Stimulated activated CD8-positive, alpha-beta memory T cell treated with anti-CD3 and anti-CD28 coated beads, Interleukin-2, amount 100 ng/mL, for 1 hour (primary cell): ENCODE measurements at places on chromosomes 5 and 9.
A peak's percentile ranks its signal among the peaks of the same experiment; 100 is the strongest.

- DNase-seq: no peak
Measured at GRCh38 chr9:71683598-71684235, 84.6 kb downstream of the CEMIP2 start.

- no peak for DNase-seq
Measured at GRCh38 chr5:69050214-69050613, 43.6 kb upstream of the SLC30A5 start.

GRCh38 chr5:14851999-14852526 lies 19.5 kb downstream of the ANKH start:
- DNase-seq: no peak

GRCh38 chr5:126525630-126526245 lies 69.3 kb downstream of the ALDH7A1 start:
- DNase-seq: no peak

- no peak for DNase-seq
Measured at GRCh38 chr5:8870349-8870958, 675.4 kb downstream of the SEMA5A start.

GRCh38 chr5:88394536-88395175 lies 126.0 kb upstream of the TMEM161B start:
- DNase-seq: no peak

- DNase-seq: no peak
Measured at GRCh38 chr5:135382981-135383380, 16.1 kb downstream of the MACROH2A1 start.

DNA sequence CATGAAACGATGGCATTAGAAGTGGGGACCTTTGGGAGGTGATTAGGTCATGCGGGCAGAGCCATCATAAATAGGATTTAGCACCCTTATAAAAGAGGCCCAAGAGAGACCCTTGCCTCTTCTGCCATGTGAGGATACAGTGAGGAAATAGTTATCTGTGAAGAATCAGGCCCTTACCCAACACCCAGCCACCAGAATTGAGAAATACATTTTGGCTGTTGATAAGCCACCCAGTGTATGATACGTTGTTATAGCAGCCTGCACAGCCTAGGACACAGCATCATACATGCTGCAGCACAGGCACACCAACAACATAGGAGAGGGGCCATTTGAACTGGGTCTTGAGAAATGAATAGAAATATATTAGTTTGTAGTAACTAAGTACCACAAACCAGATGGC lies 8.0 kb upstream of the MAMDC2 start:
- no peak for DNase-seq

DNA sequence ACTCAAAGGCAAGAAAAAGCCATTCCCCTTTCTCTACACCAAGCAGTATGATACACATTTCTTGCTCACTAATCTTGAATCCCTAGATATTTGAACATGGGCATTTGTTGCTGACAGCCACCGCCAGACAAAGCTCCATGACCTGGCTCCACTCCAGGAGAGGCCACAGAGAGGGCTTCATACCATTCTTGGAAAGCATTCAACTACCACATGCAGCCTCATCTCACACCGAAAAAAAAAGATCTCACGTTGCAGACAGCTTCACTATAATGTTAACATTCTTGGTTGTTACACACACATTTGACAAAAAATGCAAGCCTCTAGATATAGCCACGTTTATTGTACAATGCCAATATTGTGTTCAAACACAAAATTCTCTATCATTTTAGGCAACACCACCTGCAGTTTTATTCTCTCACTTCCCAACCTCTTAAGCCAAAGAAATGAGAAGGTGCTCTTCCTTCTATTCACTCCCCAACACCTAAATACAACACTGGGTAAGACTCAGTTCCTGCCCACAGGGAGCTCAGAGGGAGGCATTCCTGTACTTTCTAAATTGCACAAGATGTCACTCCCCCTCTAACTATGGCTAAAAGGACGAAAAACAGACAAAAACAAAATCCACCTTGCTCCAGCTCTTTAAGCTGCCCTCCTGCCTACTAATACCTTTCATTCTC lies 222.4 kb downstream of the TSSK1B start:
- no peak for DNase-seq

DNA sequence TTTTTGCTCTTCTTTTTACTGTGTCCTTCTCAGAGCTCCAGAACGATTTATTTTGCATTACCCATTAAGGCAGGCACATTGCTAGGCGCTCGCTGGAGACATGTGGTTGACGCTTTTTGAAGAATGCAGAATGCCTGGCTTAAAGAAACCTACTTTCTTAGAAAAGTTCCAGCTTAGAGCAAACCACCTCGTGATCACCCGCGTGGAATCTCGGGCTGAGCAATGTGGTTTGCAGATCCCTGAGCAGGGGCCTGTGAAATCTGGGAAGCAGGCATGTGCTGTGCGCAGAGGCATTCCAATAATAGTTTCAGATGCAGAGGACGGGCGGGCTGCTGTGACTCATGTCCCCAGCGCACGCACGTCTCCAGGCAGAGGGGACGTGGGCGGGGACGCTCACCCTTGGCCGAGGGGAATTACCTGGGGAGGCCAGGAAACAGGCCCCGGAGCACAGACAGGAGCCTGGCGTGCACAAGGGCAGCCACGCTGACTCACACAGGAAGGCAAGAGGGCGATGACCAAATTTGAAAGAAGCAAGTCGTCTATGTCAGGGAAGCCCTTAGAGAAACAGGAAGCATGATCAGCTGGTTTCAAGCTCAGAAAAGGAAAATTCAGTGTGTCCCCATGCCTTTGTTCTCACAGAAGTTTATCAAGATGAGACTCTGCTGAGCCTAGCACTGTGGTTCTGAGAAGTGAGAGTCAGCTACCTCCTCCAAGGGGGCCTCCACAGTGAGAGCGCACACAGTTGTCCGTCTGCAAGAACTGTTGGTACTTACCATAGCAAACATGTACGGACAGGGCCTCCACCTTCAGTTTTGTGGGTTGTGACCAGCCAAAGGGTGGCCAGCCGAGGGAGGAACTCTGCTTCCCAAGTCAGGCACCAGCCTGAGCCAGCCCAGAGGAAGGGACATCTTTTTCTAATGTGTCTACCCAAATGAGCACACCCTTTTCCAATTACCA lies 218.6 kb downstream of the PIK3R1 start:
- DNase-seq: peak; percentile 77

DNA sequence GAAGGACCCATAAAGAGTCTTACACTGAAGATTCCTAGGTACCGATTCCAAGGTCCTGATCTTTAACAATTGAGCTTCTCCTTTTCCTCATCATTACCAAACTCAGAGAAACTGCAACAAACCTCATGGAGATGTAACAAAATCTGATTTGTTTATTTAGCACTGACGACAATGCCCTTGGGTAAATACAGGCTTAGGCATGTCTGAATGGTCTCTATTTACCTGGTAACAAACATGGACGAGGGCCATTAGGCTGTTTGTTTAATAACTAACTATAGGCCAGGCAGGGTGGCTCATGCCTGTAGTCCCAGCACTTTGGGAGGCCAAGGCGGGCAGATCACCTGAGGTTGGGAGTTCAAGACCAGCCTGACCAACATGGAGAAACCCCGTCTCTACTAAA lies 333.3 kb downstream of the AGTPBP1 start:
- DNase-seq: no peak

GRCh38 chr9:106019702-106020101 lies 325.4 kb downstream of the TMEM38B start:
- DNase-seq: no peak

DNA sequence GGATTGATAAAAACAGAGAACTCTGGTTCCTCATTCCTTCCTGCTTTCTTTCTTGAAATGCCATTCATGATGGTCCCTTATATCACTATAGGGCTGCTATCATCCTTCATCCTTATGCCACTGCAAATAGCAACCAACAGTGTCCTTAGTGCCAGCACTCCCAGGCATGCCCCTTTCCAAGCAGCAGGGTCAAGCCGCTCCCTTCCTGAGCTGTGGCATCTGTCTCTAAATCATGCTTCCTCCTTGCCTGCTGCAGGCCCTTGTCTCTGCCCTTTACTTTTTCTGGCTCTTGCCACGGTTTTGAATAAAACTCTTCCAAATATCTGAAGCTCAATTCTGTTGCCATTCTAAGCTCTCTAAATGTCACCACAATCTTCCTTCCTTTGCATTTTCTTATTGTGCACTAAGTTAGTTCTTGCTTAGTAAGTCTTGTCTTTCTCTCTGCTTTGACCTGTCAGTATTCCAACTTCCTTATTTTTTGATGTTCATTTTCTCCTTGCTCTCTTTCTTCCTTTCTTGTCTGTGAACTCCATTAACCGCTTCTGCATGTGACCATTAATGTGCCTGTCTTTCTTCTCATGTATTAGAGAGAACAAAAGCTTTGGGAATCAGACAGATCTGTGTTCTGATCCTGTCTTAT lies 19.9 kb downstream of the TLR4 start:
- DNase-seq: no peak

DNA sequence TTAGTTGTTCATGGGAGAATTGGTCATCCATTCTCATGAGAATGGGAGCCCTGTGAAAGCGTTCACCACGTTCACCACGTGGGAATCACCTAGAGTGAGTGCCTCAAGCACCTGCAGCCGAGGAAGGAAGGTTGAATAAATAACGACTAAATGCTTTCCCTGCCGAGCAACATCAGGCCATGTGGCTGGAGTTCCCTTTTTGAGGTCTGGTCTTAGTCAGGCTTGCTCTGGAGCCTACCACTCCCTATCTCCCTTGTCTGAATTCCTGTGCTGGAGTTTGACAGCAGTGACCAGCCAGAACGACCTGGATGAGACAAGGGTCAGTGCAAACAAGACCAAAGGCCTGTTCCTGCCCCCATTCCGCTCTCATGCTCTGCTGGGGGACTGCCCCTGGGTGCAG lies 28.5 kb downstream of the KCNMB1 start:
- DNase-seq: no peak

GRCh38 chr5:79853676-79854418 lies 137.2 kb downstream of the MTX3 start:
- no peak for DNase-seq

DNA sequence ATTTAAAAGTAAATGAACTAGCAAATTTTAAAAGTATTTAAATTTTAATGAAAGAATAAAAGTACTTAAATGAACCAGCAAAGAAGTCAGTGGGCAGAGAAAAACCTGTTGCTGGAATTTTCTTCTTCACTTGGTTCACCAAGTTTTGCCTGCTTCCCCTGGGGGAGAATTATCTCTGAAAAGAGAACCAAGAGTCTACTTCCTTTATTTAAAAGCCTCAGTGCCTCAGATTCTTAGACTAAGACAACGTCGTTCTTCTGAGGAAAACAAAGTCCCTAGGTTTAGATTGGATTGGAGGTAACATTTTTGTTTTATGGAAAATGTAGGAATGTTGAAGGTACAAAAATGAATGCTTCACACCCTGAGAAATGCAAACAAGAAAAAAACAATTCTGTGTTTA lies 7.4 kb upstream of the KLF4 start:
- DNase-seq: no peak

- DNase-seq: no peak
Measured at GRCh38 chr9:92636627-92637026, 33.3 kb downstream of the IPPK start.

- no peak for DNase-seq
Measured at GRCh38 chr5:126963822-126964375, 66.5 kb downstream of the MARCHF3 start.

- no peak for DNase-seq
Measured at GRCh38 chr9:78097541-78097940, 65.9 kb upstream of the GNAQ start.

DNA sequence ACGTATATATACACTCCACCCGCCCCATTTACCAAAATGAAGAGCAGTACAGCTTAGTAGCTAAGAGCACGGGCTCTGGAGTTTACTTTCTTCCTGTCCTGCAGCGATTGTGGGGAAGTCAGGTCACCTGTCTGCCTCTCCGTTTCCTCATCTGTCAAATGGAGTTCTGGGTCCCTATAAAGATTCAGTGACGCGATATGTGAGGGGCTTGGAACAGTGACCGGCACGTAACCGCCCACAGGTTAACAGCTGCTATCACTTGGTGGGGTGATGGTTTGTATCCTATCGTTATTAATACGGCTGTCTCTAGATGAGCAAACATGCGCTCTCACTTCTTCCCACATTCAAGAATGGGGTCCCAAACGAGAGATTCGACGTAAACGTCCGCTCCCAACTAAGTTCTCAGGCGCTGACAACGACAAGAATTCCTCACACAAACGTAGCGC lies 426 bp downstream of the FAM114A2 start:
- DNase-seq: peak; percentile 2

DNA sequence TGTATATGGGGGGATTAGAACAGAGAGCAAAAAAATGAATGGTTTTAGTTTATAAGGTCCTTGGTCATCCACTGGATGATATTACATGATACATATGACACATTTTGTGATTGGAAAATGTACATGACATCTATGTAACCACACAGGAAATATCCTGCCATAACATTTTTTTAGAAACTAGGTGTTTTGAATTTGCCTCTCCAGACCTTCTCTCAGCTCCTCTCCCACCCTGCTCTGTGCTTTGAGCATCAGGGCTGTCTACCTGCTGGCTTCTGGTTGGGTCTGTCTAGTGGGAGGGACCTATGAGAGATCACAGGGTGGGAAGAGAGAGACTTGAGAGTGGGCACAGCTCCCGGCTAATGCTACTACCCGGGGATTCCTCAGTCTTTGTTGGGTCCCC lies 24.4 kb downstream of the AKNA start:
- no peak for DNase-seq

GRCh38 chr9:90499761-90500160 lies 142.9 kb downstream of the DIRAS2 start:
- no peak for DNase-seq

DNA sequence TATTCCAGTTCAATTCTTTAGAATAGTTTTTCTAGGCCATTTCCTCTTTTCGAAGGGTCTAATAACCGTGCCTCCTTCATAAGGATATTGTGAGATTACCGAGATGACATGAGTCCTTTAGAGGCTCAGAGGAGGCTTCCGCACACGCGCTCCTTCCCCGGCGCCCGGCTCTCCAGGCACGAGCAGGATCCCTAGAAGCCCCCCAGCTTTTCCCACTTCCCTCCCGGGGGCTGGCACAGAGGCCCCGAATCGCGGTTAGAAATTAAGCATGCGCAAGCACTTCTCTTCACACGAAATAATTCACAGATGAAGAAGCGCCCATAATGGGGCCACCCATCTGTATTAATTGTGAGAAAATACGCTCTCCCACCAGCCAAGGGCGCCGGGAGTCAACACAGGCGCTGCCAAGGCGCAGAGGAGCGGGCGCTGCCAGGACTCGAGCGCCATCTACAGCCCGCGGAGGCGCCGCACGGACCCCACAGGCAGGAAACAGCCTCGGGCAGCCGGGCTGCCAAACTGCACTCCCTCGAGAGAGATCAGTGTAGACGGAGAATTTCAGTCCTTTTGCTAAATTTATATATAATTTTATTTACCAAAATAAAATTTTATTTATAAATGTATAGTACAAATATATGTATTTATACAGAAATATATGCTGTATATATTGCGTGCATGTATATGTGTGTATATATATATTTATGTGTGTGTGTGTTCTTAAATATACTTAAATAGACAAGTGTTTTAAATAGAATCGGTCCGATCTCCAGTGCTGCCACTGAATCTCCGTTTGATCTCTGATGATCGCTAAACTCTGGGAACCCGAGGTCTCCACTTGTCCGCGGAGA lies 258.1 kb upstream of the NFIL3 start:
- peak; percentile 26 for DNase-seq

DNA sequence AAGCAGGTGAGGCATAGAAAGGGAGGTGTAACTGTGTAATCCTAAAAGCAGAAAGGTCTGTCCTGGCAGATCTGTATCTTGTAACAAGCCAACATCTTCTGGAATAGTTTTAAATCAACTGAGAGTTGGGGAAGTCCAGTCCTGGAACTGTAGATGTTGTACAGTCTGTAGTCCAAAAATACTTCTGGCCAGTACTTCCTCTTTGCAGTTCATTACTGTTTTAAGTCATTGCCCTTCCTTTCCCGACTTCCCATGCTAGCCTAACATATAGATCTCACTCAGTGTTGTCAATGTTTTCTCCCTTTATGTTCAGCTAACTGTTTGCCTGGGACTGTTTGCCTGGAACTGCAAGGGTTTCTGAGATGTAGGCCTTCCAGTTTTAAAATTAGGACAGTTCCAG lies 168.5 kb upstream of the ISL1 start:
- no peak for DNase-seq
